ENCODE measurements at places on chromosomes 1 and 21.

DNA sequence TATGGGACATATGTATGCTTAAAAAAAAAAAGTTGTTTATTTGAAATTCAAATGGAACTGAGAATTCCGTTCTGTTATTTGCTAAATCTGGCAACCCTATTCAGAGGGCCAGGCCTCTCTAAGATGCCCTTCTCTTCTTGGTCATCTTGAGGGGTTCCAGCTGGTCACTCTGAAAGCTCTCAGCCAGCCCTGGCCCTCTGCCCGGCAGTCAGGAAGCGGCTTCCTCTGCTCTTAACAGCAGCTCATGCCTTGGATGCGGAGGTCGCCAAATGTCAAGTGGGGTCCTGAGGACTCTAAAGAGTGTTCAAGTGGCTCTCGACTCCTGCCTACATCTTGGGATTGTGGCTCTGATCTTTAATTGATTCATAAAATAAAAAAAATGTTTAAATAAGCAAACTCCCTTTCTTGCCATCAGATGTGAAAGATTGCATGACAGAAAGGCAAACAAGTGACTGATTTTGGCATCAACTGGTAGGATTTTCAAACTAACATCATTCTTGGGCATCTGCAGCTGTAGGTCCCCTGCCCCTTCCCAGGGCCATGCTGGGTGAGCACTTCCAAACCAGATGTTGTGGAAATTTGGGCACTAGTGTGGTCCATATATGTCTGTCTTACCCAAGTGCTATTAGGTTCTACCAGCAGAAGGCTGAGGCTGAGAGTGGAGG lies 130.8 kb downstream of the PRDM2 start:
- no peak for DNase-seq

GRCh38 chr1:1194723-1195122 lies 11.7 kb downstream of the TNFRSF18 start:
- no peak for DNase-seq

GRCh38 chr21:19781881-19782652 lies 1216.1 kb upstream of the NCAM2 start:
- no peak for DNase-seq

DNA sequence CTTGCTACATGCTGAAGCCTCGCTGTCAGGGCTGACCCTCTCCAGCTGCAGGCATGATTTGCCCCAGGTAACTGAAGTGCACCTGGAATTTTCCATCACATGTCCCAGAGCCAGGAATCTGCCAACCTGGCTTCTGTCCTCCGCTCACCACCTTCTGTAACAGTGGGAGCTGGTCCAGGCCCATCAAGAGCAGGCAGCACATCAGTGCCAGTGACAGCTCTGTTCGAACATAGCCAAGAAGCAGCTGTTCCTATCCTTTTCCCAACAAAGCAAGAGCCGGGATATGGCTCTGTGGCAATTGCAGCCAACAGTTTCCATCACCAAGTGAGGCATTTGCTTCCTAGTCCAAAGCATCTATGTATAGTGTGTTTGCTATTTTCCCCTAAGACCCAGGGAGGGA lies 42.2 kb upstream of the KANK4 start:
- DNase-seq = no peak

GRCh38 chr1:57711326-57711725 lies 287.5 kb upstream of the DAB1 start:
- DNase-seq = no peak

DNA sequence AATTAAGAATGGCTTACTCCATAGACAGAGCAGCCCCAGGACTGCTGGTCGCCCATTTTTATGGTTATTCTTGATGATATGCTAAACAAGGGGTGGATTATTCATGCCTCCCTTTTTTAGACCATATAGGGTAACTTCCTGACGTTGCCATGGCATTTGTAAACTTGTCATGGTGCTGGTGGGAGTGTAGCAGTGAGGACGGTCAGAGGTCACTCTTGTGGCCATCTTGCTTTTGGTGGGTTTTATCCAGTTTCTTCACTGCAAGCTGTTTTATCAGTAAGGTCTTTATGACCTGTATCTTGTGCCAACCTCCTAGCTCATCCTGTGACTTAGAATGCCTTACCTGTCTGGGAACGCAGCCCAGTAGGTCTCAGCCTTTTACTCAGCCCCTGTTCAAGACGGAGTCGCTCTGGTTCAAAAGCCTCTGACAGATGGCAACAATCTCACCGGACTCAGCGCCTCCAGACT lies 5.2 kb upstream of the AGPAT3 start:
- DNase-seq = no peak

DNA sequence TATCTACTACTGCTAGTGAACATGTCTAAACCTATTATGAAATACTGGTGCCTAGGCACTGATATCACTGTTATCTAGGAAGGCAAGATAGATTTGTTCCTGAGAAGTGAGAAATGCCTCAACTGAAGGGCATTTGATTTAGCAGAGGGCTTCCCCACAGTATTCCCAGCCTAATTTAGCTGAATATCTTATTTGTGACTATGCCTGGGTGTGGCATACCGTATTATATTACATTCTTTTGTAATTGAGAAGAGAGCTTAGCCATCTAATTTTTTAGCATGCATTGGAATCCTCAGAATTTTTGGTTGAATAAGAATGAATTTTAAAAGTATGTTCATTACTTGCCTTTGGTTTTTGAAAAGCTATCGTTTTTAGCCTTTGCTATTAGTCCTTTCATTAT lies 99.1 kb downstream of the ZP4 start:
- DNase-seq = no peak

- DNase-seq = no peak
These were observed 71.2 kb upstream of the ZC3H12A start for GRCh38 chr1:37403166-37403565.

DNA sequence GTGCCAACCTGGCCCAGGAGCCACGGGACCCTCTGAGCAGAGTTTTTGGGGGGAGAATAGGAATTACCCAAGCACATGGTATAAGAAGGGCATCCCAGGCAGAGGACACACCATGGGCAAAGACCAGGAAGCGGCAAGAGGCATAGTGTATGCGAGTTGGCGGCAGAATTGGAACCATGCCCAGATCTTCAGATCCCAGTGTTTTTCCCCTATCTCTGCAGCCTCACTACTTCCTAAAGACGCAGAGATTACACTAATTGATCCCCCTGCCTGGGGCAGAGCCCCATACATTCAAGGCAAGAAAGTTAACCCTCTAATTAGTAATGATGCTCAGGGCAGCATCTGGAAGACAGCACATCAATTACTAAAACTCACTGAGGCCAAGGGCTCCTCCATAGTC lies 48.2 kb downstream of the SYT2 start:
- no peak for DNase-seq

- no peak for DNase-seq
These were observed 294.7 kb downstream of the SIPA1L2 start for GRCh38 chr1:232335261-232335660.

- DNase-seq = no peak
These were observed 4.2 kb downstream of the HHAT start for GRCh38 chr1:210332719-210333398.

DNA sequence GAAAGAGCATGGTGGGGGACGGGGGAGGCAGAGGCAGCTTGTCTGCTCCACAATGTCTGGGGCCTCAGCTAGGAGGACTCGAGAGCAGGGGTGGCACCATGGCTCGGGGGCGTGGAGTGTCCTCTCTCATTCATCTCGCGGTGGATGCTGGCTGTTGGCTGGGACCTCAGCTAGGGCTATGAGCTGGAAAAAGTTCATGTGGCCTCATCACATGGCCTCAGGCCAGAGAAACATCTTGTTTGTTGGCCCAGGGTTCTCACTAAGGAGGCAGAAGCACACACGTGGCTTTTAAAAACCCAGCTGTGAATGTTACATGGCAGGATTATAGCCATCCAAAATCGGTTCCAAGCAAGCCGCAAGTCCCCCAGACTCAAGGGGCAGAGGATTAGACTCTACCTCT lies 6.2 kb upstream of the CENPS start:
- no peak for DNase-seq

- DNase-seq = no peak
These were observed 15.1 kb downstream of the PAX7 start for GRCh38 chr1:18645747-18646090.

DNA sequence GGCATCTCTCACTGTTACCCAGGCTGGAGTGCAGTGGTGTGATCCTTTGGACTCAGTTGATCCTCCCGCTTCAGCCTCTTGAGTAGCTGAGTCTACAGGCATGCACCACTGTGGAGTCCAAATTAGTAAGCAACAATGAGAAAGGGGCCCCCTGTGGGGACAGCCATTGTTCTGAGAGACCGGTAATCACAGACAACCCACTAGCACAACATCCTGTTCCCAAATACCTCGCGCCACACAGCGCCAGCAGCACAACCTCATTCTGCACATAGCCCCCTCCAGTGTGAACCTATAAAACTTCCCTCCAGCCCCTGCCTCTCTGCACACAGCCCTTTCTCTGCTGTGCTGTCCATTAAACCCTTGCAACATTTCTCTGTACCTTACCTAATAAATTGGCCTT lies 226.4 kb downstream of the DYRK1A start:
- DNase-seq = no peak

- DNase-seq = no peak
These were observed 30.9 kb downstream of the PRDM16 start for GRCh38 chr1:3099861-3100260.

DNA sequence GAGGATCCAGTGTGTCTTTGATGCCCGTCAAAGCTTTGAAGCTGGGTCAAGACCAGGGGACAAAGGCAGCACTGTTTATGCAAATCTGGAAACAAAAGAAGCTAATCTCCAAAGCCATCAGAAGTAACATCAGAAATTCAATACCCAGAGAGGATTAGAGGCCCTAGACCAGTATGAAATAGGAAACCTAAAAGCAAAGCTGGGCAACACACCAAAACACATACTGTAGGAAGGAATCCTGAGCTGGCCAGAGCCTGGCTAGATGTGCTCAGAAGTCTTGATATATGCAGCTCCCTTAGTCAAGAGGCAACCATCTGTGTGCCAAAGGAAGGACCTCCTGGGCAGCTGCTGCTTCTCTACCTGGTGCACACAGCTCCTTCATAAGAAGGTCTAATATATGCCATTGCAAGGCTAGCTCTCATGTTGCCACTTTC lies 12.3 kb downstream of the COLGALT2 start:
- DNase-seq = no peak

DNA sequence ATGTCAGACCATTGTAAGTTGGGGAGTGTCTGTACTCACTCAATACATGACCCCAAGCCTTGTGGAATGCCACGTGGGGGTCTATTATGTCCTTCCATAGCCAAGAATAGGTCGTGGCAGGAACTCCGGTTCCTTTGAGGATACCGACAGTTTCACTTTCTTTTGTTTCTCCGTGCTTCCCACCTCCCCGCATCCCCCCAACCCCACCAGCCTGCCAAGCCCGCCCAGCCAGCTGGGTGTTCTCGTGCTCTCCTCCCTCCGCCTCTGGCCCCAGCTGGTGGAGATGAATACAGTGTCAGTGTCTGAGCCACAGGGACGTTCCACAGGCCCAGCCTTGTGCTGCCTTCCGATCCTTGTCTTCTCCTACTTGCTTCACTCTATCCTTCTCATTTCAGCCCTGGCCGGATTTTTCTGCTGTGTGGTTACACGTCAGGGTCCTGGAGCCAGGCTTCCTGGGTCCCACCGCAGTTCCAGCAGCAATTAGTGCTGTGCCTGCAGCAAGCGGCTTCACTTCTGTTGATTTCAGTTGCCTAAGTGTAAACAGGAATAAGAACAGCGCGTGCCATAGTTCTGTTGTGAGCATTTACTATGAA lies 4.1 kb upstream of the AGTRAP start:
- DNase-seq = no peak

- DNase-seq = no peak
These were observed 380.0 kb downstream of the DSCAM start for GRCh38 chr21:40466893-40467483.

DNA sequence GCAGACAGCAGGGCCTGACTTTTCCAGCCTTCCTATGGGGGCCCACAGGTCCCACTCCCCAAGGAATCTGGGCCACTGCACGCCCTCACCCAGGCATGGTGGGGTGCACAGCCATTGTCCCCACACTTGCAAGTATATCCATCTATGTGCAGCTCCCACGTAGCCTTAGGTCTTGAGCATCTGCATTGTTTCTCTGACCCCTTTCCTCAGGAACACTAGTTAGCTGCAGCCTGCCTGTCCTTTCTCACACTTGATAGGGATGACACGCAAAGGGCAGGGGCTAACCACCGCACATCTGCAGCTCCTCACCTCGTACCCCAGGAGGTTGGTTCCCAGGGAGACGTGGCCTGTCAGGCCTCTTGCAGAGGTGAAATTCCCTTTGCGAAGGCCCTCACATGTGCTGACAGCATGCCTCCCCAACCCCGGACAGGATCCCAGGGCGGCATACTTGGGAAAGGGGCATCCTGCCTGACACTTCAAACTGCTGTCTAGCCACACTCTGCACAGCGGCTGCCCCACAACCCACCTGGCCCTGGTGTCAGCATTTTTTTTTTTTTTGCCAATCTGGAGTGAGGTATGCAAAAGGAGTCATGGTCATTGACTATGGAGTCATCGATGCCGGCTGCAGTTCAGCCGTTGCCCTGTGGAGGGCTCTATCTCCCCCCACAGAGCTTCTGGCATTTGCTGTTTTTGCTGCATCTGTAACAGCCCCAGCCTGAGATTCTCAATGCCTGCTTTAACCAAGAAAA lies 5.0 kb downstream of the JMJD4 start:
- DNase-seq = no peak

- DNase-seq = no peak
These were observed 857.8 kb upstream of the B3GALT2 start for GRCh38 chr1:194043984-194044755.

DNA sequence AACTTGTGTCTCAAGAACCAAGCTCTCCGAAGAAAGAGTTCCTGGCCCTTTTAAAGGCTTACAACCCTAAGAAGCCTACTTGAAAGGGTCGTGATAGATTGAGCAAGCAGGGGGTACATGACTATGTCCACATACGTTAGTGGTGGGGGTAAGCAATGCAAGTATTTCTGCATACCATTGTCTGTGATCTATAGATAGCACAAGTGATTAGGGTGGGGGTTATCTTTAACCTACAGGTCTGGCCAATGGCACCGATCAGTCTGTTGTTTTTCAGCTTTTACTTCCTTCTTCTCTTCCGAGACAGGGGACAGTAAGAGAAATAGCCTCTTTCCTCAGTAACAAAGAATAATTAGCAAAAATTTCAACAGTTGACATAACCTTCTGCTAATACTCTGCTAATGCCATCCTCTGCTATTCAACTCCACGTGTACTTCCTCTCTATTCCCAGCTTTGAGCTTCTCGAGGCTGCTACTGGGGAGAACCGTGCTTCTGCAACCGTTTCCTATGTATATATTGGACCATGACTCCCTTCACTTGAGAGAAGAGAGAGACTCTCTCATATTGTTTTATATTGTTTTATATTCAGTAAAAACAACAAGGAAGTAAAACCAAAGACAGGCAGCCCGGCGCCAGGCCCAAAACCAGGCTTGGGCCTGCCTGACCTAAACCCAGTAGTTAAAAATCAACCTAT lies 727.7 kb upstream of the NCAM2 start:
- DNase-seq = no peak

GRCh38 chr1:101216623-101217022 lies 20.2 kb upstream of the S1PR1 start:
- DNase-seq = no peak

GRCh38 chr21:36579898-36580297 lies 100.0 kb upstream of the CLDN14 start:
- no peak for DNase-seq

Data from activated CD4-positive, CD25-positive, alpha-beta regulatory T cell (primary cell).